ENCODE measurements at places on chromosomes 2 and 18.

DNA sequence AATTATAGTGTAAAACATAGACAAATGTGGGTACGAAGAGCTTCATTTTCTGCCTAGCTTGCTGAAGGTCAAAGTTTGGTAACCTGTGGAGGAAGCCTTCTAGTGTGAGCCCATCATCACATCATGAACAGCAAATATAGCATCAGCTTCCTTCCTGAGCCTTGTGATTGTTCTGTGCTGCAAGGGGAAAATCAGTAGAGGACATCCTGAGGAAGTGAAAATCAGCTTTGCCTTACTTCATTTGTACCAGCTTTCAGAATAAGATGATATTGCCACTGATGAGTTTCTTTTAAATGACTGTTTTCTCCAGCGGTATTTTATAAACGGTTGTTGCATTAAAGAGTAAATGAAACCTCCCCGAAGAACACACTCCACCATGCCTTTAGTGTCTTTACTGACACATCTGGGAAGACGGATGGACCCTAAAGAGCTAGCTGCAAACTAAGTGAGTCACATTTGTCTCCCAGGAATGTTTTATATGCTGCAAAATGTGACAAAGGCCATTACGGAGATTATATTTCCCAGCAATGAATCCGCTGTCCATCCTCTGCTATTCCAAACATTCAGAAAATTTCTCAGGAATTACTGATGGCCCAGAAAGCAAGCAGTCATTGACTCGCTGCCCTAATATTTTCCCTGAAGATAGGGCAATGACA is 1272.8 kb downstream of the SUCLG1 start:
- H3K27me3 ChIP-seq = no peaks in the 10 kb centered on the region
- H3K27ac ChIP-seq = no peak overlapping the region
- no peaks in the 10 kb centered on the region for H3K4me1 ChIP-seq
- no peak overlapping the region for H3K4me3 ChIP-seq

GRCh38 chr2:166082736-166083135 is 45.1 kb downstream of the SCN1A start:
- no peak overlapping the region for H3K27ac ChIP-seq
- H3K36me3 ChIP-seq = no peaks in the 10 kb centered on the region
- no peaks in the 10 kb centered on the region for H3K27me3 ChIP-seq
- no peaks in the 10 kb centered on the region for H3K4me1 ChIP-seq
- H3K4me3 ChIP-seq = no peak overlapping the region

- H3K27ac ChIP-seq = peak overlapping the region; percentile 87
- peak overlapping the region; percentile 88 for H3K4me3 ChIP-seq
- no peak for DNase-seq
- H3K4me1 ChIP-seq = peaks cover 12% of the 10 kb centered on the region
Measured at GRCh38 chr2:88016960-88017779, 823 bp upstream of the RNU2-63P start.

GRCh38 chr2:186554429-186554828 is 35.4 kb upstream of the ITGAV start:
- no peaks in the 10 kb centered on the region for H3K36me3 ChIP-seq
- H3K27ac ChIP-seq = no peak overlapping the region
- no peak overlapping the region for H3K4me3 ChIP-seq

GRCh38 chr18:25935356-25935755 is 155.1 kb downstream of the SS18 start:
- H3K27ac ChIP-seq = no peak overlapping the region
- H3K27me3 ChIP-seq = no peaks in the 10 kb centered on the region
- no peak overlapping the region for H3K4me3 ChIP-seq
- no peak for DNase-seq
- no peaks in the 10 kb centered on the region for H3K4me1 ChIP-seq
- H3K36me3 ChIP-seq = no peaks in the 10 kb centered on the region

DNA sequence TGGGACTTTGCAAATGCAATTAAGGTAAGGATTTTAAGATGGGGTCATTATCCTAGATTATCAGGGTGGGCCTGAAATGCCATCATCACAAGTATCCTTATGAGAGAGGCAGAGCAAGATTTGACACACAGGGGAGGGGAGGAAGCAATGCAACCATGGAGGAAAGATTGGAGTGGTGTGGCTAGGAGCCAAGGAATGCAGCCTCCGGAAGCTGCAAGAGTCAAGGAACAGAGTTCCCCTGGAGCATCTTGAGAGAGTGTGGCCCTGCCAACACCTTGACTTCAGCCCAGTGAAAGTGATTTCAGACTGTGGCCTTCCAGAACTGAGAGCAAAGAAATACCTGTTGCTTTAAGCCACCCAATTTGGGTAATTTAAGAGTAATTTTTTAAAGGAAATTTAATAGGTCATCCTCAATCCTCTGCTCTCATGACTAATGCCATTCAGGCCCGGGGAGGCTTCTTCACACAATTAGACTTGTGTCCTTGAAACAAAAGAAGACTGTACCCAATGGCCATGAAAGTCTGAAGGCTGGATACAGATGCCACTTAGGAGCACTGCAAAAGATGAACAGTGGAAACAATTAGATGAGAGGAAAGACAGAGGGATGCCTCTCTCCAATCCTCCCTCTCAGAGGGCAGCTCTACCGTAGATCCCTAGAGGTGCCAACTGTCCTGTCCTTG is 250.3 kb upstream of the ID2 start:
- no peak overlapping the region for H3K4me3 ChIP-seq
- no peak for DNase-seq
- no peaks in the 10 kb centered on the region for H3K36me3 ChIP-seq
- no peak overlapping the region for H3K27ac ChIP-seq
